ENCODE measurements at places on chromosomes 6 and 20.

DNA sequence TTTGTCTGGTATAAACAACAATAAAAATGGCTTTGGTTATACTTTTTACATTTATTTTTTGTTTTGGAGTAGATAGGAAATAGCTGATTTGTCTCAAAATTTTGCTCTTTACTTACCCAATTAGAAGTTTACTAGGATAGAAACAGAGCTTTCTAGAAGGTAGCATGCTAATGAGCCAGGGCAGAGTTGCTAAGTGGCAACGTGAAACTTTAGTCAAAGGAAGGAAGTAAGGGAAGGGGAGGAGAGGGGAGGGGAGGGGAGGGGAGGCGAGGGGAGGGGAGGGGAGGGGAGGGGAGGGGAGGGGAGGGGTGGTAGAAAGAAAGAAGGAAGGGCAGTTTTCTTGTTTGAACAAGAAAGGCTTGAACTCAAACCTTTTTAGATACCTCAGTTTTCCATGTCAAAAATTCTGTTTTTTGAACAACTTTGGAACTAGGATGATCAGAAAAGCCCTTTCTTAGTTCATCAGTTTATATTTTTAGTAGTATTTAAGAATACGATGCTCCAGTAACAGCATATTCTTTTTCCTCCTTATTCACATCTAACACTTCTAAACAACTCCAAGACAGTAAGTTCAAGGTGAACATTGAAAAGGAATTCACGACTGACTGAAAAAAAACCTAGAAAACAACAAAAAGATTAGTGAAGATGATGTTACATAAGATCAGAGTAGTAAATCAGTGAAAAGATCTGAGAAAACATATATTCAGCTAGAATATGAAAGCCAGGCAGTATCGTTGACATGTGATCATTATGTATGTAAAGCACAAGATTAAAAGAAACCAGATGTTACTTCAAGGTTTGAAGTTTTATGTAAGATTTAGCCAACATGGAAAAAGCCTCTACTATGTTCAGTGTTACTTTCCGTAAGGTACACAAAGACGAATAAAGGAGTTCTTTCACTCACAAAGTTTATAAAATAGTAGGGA lies 263.4 kb downstream of the ARHGAP18 start:
- no peak for DNase-seq

DNA sequence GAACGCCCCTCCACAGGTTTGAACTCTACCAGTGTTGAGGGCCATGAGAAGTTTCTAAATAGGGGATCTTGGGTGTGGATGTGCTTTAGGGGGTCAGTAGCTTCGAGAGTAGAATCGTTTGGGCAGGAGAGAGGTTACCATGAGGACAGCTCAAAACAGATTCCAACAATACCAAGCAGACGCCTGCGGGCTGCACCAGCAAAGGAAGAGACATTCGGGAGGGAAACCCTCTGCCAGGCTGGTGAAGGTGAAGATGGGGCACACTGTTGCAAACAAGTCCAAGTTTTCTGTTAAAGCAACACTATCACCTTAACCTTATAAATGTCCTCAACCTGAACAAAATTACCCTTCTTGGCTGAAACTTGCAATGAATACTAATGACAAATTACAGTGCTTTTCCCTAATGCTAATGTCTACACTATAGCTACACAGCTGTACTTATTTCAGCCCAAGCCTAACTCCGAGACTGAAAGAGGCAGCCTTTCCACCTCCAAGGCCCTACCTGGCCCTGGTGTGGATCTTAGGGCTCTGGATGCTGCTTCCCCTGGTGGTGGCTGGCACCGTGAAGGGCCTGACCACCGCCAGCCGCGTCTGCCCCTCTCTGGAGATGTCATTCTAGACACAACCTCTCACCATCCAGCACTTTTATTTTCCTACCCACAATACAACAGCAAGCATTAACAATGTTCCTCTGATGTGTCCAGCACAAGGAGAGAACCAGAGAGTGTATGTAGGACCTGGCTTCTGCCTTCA lies 80.1 kb downstream of the DLL1 start:
- peak; percentile 30 for DNase-seq

- DNase-seq: no peak
These were observed 62.1 kb upstream of the ADGRB3 start for GRCh38 chr6:68572975-68573374.

DNA sequence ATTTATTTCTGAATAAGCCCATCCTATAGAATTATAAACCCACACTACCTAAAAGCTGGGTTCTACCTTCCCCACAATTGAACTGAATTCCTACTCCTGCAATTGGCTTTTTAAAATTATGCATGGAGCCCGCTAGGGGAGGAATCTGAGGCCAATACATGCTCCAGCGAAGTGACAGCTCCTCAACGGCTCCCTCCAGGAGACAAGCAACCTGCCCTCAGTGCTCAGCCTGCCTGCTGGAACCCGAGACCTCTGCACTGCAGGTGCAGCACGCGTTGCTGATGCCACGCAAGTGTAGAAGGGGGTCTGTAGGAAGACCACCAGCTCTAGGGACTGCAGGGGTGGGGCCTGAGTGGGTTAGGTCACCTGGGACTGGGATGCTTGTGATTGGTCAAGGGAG lies 170.2 kb upstream of the CDYL start:
- DNase-seq: no peak

- no peak for DNase-seq
These were observed 544 bp upstream of the STK38 start for GRCh38 chr6:36547646-36548400.

GRCh38 chr6:116764961-116765841 lies at the start of gene FAM162B:
FAM162B (minus strand) TSS chr6:116765719; CDS start chr6:116765576, 143 bp downstream.
- DNase-seq: no peak

- no peak for DNase-seq
These were observed 59.0 kb downstream of the AFG1L start for GRCh38 chr6:108353853-108354252.

DNA sequence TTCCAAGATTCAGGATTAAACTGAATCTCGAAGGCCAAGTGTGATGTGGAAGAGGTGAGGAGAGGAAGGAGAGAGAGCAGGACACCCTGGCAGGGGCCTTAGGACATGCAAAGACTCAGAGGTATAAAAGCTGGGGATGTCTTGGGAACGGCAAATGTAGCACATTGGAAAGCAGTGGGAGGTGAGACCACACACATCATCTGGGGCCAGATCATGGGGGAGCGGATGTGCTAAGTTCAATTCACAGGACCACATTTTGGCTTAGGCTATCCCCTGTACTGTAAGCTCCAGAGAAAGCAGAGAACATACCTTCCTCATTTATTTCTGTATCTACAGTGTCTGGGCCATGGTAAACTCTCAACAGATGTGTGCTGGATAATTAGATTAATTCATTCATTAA lies 59.5 kb upstream of the MBOAT1 start:
- DNase-seq: no peak

DNA sequence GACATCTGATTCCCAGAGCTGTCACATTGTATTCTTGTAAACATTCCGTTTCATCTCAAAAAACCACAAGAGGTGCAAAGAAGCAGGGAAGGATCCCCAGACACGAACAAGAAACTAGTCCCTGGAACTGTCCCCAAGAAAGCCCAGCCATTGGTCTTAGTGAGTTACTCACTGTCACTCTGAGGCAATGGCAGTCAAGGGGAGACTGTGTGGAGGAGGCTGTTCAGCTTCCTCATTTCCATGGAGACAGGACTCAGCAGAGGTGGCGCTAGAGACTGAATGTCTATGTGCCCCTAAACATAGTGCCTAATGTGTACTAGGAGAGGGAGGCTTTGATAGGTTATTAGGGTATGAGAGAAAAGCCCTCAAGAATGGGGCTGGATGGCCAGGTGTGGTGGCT lies 11.1 kb downstream of the ULBP1 start:
- DNase-seq: no peak

- DNase-seq: no peak
These were observed 24.3 kb upstream of the FLRT3 start for GRCh38 chr20:14361509-14362345.

DNA sequence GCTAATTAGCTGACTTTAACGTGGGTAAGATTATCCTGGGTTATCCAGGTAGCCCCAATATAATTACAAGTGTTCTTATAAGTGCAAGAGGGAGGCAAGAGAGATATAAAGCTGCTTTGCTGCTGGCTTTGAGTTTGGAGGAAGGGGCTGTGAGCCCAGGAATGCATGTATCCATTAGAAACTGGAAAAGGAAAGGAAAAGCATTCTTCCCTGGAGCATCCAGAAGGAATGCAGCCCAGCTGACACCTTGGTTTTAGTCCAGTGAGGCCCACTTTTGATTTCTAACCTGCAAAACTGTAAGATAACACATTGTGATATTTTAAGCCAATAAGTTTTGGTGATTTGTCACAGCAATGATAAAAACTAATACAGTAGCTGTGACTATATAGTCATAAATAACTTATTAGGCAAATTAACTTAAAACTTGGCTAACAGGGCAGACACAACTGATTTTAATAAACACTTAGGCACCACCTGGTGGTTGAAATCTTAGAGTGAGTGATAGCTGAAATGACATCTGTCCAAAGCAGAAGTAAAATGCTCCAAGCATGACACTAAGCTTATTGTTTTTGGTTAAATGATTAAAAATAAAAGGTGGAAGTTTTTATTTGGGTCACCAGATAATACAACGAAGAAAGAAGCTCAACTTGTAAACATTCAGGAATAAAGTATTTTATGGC lies 35.6 kb downstream of the ADGRF4 start:
- no peak for DNase-seq

GRCh38 chr6:3281631-3282475 lies 23.1 kb downstream of the PSMG4 start:
- DNase-seq: no peak

GRCh38 chr6:5160206-5160605 lies 75.1 kb downstream of the PPP1R3G start:
- no peak for DNase-seq

GRCh38 chr6:43883847-43884651 lies 114.0 kb downstream of the VEGFA start:
- no peak for DNase-seq
